ENCODE measurements at places on chromosomes 7 and 10.

DNA sequence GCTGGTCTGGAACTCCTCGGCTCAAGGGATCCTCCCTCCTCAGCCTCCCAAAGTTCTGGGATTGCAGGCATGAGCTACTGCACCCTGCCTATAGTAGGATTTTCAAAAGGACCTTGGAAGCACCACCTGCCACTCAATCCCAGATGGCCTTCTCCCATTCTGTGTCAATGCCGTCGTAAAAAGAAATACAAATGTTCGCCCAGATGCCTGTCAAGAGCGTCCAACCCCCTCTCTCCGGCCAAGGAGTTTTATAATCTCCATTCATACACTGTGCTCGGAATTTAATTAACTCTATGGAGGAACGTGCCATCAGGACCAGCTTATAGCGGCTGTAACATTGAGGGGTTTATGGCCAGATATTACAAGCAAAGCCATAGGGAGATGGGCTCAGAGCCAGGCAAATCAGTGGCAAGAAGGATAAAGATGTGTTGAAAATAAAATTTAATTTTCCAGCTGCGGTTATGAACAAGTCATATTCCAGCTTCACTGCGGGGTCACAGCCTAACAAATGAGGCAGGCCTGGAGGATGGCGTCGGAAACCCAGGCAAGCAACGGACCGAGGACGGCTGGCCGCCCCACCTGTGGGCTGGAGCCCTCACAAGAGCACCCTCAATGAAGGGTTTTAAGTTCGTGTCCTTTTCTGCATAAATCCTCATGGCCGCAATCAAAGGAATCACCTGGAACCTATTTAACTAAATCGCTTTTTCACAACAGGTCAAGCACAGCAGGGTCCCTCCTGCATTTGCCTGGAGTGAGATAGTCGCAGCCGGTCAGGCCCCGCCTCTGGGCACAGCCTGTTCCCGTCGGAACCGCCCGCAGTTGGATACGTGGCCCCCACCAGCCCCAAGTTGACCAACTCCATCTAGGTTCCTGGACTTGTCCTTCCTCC lies 374.5 kb upstream of the FOXK1 start:
- no peak for DNase-seq

DNA sequence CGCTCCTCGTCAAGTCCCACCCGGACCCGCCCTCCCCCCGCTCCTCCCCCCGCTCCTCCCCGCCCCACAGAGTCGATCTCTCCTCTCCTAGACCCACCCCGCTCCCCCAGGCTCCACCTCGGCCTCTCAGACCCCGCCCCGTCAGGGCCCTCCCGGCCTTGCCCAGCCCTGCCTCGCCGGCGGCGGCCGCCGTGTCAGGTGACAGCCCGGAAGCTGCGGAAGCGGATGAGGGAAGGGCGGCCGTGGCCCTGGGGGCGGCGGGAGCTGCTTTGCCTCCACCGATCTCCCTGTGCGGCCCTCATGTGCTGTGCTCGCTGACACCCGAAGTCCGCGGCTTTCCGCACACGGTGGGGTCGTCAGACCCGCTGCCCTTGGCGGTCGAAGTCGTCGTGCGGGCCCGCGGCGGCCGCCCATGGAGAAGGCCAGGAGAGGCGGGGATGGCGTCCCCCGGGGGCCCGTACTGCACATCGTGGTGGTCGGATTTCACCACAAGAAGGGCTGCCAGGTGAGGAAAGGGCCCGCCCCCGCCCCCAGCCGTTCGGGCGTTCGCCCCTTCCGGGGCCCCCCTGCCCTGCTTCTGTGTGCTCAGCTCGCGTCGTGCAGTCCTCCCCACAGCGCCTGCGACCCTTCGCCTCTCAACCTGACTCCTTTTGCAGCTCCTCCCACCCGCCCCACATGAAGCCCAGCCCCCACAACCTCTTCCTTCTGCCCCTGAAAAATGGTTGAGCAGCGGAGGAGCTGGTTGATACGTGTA lies at the start of gene AVL9:
Gene AVL9 (plus strand): TSS at position 192 of the 754 bp plus-strand sequence. CDS start 221 bp downstream, at position 413.
- DNase-seq, result peak; percentile 97

DNA sequence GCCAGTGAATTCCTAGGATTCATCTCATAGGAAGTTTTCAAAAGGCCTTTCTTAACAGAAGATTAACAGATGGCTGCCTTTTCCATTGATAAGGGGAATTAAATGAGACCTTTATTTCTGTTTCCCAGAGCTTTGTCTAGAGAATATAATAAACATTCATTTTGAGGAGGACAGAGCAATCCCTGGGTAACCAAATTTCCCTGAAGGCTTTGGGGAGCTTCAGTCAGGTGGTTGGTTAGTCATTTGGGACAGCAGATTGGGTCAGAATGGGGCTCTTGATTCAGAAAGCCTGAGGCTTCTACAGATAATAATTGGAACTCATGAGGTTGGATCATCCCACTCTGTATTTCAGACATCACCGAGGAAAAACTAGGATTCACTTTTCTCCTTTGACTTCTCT lies 21.8 kb downstream of the MXI1 start:
- DNase-seq, result no peak

DNA sequence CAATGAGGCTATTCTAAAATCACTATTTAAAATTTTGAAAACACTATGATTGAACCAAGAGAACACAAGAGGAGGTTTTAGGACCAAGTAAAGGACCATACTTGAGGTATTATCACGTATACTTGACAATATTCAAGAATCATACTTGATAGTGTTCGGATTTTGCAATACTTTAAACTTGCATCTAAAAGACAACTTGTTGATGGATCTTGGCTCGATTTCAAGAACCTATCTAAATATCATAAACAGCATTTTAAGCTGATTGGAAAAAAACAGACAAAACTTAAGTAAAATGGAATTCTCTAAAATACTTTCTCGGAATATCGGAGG lies 1.3 kb downstream of the NAMPT start:
- DNase-seq, result no peak

DNA sequence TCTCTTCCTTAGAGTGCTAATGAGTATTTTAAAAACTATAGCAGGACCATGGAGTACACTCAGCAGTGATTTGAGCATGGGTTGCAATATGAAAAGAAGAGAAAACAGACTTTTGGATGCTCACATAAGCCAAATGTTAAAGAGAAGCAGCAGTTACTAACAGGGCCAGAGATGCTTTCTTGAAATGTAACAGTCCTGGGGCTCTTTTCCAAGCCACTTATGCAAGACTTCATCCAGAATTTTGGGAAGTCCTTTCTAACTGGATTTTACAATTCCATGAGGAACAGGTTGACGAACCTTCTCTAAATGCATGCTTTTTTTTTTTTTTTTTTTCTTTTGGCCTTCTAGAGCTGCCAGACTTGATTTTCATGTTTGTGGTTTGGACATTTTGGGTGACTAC lies 282.0 kb downstream of the SEC23IP start:
- no peak for DNase-seq
